ENCODE measurements at places on chromosomes 3 and 15.

- DNase-seq = no peak
These were observed 119.4 kb upstream of the IQSEC1 start for GRCh38 chr3:13192471-13193213.

GRCh38 chr3:184082465-184082864, 14.4 kb upstream of the HTR3E start:
- DNase-seq = no peak

DNA sequence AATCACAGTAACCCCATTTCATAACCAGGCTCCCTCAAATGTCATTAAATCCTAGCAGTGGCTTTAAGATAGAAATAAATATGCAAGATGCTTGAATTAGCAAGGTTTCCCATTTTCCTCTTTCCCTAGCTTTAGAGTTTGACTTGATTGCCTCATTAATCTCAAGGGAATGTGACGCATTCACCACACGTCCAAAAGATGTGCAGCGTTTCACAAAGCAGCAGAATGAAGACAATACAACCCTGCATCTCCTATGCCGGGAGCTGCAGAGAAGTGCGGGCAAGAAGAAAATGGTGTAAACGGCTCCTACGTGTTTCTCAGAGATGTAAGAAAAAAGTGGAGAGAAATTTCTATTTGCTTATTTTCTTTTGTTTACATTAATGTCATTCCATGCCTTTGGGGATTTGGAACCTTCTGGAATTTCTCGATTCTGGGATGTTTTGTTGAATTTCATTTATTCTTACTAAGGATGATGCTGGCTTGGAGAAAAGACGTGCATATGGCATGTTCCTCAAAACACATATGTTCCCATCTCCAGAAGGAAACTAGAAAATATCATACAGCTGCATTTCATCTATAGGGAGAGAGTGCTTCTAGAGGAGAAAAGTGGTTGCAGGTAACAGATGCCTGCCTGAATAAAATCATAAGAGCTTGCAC, 27.8 kb upstream of the FRMD4B start:
- no peak for DNase-seq

- DNase-seq = no peak
These were observed 48.0 kb downstream of the B3GNT5 start for GRCh38 chr3:183300996-183301562.

GRCh38 chr3:39146611-39147591, 6.5 kb downstream of the CSRNP1 start:
- DNase-seq = no peak

GRCh38 chr3:43389388-43390254, 103.3 kb downstream of the SNRK start:
- DNase-seq = peak; percentile 95
